Activated CD4-positive, CD25-positive, alpha-beta regulatory T cell treated with anti-CD3 and anti-CD28 coated beads, Interleukin-2, amount 50 U/mL, for 16 hours (primary cell): ENCODE measurements at places on chromosomes 2 and 18.

DNA sequence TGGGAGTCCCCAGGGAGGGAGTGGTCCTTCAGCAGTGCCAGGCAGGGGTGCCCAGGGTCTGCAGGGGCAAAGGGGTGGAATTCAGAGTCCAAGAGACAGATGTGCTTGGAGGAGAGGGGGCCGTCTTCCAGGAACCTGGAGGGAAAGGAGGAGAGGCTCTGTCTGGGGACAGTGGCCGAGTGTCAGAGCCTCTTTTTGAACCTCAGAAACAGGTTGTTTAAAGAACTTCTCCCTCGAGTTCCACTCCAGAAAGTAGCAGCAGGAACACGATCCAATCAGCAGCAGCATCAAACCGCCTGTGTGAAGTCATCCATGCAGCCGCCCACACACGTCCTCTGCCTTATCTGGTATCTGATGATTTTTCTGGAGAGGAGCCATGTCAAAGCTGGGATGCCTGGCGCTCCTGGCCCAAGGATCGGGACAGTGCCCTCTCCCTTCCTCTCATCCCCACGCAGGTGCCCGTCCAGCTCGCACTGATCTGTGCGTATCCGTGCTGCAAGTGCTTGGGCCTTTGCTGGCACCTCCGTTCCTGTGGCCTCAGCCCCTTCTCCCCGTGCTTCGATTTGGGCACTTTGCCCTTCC is 205.1 kb downstream of the NDUFA10 start:
- DNase-seq: no peak

- DNase-seq: no peak
Measured at GRCh38 chr2:221202431-221202830, 369.7 kb downstream of the EPHA4 start.

DNA sequence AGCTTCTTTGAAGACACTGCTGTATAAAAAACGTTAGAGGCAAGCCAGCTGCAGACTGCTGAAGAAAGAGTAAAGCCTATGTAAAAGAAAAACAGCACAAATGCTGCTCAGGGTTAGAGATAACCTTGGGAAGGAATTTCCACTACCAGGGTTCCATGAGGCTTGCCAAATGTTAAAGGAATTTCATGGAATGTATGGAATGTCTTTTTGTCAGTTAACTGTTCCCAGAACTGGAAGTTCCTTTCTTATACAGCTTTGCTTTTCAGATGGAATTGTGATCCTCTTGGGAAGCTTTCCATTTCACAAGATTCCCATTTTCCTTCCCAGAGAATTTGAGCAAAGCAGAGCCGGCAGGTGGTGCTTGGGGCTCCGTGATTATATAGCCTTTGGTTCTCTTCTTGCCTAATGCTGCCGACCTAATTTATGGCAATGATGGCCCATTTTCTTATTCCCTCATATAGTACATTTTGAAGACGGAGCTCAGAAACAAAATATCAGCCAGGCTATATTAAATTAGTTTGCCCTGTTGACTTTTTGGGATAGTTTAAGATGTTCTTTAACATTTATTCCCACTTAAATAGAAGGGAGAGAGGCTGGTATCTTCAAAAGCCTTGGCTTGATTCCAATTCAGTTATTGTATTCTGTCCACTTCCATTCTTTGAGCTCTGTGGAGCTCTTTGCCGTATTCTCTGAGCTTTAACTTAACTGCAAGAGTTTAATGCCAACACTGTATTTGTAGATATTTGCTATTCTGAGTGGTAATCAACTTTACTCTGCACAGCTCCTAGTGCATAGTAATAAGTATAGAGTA is 162.3 kb downstream of the PHLPP1 start:
- no peak for DNase-seq

GRCh38 chr2:53473775-53474311 is 293.8 kb upstream of the CHAC2 start:
- DNase-seq: no peak

- DNase-seq: no peak
Measured at GRCh38 chr2:168601741-168602140, 145.7 kb downstream of the CERS6 start.

GRCh38 chr2:167544602-167545001 is 656.3 kb downstream of the XIRP2 start:
- DNase-seq: no peak
